CD4-positive, alpha-beta T cell treated with Interleukin-2 at 100 ng/mL for 4 hours (primary cell): ENCODE measurements at places on chromosomes 7 and 10.

DNA sequence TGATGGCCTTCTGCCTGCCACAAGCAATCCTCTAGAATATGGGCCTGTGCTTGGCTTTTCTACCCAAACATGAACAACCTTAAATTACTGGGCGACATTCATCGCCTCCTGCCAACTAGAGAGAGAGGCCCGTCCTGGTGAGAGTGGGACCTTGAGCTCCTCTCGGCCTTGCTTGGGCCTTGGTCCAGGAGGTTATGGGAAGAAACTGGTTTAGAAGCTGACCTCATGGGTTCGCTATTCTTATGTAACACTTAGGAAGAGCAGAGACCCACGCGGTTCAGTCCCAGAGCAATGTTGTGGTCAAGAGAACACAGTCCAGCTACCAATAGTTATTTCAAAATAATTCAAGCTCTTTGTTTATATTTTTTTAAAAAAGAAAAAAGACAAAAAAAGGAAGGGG is 176.3 kb upstream of the ZNF32 start:
- no peak for DNase-seq

GRCh38 chr10:100014071-100014762 is 4.5 kb upstream of the DNMBP start:
- no peak for DNase-seq

GRCh38 chr7:42002654-42003053 is 234.4 kb downstream of the GLI3 start:
- DNase-seq, result no peak

DNA sequence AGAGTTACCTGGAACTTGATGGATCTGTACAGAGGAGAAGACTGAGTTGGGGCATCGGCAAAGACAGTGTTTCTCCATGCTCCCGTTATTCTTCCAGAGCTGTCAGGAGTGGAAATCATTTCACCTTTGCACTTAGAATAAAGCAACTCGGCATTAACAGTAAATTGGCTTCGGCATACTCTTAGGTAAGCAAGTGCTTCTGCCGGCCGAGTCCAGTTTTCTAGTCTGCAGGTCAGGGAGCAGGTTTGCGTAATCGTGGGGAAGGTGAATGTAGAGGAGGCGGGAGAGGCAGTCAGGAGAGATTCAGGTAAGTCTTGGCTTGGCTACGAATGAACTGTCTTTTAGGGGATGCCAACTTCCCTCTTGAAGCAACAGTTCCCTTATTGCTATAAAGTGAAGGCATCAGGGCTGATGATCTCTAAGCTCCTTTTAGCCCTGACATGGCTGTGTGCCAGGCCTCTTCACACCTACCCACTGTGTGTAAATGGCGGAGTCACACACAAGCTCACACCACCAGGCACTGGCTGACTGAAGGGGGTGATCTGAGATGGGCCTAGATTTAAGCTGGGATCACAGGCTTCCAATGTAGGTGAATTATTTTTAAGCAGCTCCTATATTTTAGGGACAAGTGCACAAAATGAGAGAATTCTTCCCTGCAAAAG is 127.1 kb downstream of the GATA3 start:
- no peak for DNase-seq

- no peak for DNase-seq
Measured at GRCh38 chr7:20157456-20157855, 59.7 kb downstream of the MACC1 start.

- DNase-seq, result no peak
Measured at GRCh38 chr10:53135213-53135896, 362.8 kb upstream of the MBL2 start.

DNA sequence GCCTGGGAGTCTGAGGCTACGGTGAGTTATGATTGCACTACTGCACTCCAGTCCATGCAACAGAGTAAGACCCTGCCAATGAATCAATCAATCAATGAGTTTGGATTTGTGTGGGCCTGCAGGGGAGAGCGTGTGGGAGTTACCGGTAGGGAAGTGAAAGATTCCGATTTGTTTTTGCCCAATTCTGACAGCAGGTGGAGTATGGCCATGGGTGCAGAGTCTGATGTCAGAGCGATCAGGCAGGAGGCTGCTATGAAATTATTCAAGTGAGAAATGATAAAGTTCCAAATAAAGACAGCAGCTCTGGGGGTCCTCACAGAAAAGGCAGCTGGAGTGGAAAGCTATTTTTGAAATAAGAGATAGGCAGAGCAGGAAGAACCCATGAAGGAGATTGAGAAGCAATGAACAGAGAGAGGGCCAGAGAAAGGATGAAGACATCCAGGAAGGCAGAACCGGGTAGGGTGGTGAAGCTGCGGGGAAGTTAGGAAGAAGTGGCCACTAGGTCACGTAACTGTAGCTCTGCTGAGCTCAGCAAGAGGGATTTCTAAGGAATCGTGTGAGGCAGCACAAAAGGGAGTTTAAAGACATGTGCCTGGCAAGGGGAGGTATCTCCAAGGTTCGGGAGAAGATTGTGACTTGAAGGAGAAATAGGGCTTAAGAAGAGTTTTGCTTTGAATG is 93.7 kb upstream of the NMT2 start:
- no peak for DNase-seq

GRCh38 chr10:35486297-35486990 is 118.7 kb upstream of the GJD4 start:
- DNase-seq, result no peak

DNA sequence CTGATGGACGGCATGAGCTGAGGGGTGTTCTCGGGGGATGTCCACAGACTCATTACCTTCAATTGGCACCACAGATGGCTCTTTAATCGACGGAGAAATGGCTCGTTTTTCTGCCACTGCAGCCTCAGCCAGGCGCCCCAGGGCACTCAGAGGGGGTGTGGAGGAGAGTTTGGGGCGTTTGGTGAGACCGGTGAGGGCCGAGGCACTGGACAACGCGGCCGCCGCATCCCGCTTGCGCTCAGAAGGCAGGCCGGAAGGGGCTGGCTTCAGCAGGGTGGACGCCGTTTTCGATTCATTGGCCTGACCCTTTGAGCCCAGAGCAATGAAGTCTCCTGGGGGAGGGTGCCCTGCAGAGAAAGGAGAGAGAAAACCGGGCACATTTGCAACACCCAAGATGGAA is 1.3 kb downstream of the INTS1 start:
- no peak for DNase-seq

DNA sequence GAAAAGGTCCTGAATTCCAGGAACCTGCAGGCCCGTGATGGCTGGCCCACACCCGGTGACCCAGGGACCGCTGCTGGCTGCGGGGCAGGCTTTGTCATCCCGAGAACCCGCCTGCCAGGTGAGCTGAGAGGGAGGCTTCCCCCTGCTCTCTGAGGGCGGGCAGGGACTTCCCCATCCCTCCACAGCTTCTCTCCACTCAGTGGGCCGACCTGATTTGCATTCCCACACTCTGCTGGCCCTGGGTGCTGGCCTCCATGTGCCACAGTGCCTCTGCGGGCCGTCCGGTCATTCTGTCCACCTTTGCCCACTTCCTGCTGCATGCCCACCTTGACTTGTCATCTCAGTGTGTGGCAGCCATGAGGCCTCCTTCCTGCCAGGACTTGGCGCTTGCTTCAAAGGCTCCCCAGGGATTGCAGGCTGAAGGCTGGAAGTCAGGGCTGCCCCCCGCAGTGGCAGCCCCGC is 35.3 kb downstream of the PALD1 start:
- DNase-seq, result no peak

GRCh38 chr7:101202603-101202918 is 1.7 kb upstream of the MOGAT3 start:
- DNase-seq, result no peak

- DNase-seq, result no peak
Measured at GRCh38 chr7:158133515-158134271, 453.9 kb downstream of the PTPRN2 start.

DNA sequence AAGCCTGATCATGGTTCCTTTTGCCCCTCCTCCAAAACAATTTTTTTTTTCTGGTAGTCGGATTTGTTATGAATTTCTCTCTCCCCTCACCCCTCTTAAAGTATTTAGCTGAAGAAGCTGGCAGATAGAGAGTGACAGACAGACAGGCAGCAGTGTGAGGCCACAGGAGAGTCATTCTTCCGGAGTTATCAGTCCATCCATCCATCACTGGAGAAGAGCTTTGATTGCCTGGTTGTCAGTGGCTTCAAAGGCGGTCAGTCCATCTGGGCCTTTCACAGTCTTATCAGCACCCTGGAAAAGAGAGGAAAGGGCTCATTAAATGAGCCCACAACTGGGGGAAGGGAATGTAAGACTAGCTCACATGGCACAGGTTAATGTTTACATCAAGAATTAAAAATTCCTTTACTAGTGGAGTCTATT is 47.4 kb downstream of the MTPN start:
- DNase-seq, result no peak

DNA sequence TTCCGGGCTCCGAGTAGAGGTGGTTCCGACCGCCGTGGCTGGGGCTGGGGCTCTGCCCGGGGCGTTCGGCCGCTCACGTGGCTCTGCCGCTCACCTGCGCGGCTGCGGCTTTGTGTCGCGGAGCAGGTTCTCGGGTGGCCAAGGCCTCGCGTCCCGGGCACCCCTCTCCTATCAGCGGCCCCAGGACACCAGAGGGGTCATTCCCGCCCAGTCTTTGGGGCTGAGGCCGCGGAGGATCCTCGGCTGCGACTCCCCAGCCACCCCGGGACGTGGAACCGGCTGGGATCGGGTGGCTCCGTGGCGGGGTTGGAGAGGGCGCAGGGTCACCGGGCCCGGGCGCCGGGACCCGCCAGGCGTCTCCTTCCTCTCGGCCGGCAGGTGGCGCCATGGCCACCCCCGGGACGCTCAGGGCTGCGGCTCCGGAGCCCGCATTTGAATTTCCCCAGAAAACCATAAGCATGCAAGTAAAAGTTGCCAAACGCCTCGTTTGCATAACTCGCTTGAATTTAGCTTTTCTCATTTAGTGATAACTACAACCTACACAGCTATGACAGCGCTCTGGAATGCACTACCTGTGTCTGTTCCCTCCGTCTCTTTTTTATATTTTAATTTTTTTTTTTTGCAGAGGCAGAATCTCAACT is 1.2 kb downstream of the COL26A1 start:
- DNase-seq, result peak; percentile 57

DNA sequence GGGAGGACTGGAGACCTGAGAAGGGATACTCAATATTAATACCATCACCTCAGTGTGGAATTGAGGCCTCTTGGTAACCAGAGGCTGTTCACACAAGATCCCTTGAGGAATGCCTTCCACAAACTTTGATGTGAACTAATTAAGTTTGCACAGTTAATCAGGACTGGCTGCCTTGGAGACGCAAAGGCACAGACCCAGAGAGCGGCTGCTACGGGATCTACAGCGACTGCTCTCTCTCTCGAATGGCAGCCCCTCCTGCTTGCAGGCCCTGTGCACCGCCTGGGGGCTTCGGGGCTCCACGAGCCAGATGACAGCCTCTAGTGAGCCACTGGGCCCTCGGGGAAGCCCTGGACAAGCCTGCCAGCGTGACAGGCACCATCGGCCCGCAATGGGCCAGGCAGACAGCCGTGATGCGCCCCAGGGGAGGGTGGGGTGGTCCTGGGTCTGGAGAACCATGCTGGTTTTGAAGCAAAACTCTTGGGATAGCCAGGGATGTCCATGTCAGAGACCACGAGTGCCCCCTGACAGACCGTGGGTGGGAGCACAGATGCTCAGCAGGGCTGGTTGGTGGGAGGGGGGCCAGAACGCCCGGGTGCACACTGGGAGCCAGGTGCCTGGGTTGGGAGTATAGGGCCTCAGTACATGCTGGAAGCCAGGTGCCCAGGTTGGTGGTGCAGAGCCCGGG is 195.6 kb downstream of the ELFN1 start:
- DNase-seq, result no peak

DNA sequence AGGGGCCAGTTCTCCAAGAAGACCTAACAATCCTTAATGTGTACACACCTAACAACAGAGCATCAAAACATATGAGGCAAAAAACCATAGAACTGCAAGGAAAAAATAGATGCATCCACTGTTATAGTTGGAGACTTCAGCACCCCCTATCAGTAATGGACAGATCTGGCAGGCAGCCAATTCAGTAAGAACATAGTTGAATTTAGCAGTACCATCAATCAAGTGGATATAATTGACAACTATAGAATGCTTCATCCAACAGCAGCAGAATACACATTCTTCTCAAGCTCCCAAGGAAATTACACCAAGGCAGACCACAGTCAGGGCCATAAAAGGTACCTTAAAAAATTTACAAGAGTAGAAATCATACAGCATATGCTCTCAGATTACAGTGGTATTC is 42.2 kb downstream of the POLL start:
- DNase-seq, result no peak

- no peak for DNase-seq
Measured at GRCh38 chr7:13846386-13846785, 143.1 kb downstream of the ETV1 start.

DNA sequence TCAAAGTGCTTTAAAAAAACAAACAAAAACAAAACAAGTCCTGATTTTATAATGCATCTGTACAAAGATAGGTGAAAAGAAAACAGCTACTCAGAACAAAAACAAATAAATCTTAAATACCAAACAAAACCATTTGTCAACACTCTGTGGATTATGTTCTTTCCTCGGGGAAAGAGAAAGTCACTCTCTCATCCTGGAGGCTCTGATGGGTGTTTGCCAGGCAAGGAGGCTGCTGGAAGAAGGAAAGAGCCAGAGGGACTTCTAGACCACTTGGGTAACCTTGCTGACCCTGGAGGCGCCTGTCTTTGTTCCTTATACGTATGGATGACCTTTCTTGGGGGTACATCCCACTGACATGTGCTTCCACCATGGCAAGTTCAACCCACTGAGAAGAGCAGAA is 92.8 kb downstream of the ZRANB1 start:
- no peak for DNase-seq

- peak; percentile 69 for DNase-seq
Measured at GRCh38 chr7:23570592-23571200, 26.5 kb upstream of the CCDC126 start.

GRCh38 chr10:10657139-10657760 is 360.4 kb upstream of the CELF2 start:
- DNase-seq, result no peak
